Gastrocnemius medialis (tissue), 4 donors: ENCODE measurements at places on chromosomes 5 and 9. TPM values are rescaled to one million over a fixed set of nuclear protein-coding genes. Genes with fewer than 3 reads are reported as not detected.

The IFNA21 gene
- total RNA-seq = not detected

The SLC27A6 gene
- not detected for total RNA-seq

DNA sequence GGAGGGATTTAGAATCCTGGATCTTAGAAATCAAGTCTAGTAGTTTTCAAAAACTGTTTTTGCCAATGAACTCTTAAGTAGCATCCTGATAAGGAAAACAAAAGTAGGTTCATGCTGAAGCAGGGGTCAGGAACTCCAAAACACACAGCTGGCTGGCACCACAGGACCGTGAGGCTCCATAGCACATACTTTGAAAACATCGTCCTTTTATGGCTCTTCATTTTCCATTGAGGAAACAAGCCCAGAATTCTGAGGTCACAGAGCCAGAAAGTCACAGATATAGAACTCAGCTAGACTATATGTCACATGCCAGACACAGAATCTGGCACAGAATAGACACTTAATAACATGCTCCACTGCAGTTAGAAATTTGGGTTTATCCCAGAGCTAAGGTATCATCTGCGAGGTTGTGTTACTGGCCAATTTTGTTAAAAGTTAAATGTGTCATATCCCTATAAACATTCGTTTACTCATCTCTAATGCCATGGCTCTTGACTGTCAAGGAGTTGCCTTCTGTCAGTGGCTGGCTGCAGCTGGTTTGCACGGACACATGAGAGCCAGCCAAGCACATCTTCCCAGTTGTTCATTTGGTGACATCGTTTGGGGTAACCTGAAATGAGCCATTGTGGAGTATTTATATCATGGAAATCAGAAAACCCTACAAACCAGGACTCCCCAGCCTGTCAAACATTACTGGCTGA lies 58.8 kb downstream of the FAM78A start:
- no peak for DNase-seq

DNA sequence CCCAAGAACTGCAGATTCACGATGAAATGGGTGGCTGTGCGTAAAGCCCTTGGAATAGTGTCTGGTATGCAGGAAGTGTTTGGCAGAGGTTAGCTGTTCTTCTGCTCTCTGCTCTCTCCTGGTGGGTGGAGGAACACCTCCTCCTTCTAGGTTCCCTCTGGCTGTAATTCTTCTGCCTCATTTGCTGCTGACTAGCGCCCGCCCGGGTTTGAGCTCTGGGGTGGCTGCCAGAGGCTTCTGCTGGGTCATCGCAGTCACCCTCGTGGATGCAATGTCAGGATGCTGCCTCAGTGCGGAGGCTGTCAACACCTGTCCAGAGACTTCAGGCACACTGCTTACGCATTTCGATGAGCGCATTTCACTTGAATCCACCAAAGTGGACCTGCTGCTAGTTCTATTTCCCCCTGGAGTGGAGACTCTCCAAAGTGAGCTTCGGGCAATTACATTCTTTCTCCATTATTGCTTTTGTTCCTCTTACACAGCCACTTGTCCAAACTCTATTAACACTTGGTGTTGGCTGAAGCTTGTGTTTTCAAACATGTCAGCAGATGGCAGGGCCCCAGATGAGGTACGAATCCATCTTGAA lies 11.7 kb downstream of the DOCK2 start:
- no peak for DNase-seq

The PRR16 gene
- 2.6 TPM for total RNA-seq

The KCNN2 gene
- total RNA-seq = not detected

DNA sequence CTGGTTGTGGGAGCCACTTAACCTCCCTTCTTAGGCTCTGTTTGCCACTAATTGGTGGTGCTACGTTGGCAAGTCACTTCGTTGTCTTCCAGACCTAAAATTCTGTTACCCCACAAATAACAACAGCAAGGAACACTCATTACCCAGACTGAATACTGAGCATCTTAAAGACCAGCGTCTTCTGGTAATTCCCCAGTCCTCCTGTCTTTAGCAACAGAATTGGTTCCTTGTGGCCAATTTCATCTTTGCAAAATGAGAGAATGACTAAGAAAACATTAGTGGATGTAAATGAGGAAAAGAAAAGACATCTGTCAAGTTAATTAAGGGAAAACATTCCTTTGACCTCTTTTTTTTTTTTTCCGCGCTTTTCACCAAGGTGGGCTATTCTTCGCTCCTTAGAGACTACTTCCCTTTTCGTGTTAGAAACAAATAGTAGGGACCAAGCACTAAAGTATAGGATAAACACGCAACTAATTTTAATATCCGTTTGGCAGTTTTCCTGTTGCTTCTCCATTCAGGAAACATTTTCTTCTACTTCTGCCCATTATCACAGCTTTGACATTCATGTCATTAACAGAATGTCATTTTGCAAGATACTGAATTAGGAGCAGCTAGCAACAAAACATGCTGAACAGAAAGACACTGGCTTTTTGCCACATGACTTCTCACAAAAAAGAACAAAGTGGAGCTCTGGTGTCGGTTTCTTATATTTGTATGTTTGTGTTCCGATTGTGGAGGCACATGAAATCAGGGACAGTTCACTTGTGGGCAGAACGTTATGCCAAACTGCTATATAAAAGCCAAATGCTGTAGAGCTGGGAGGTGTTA lies 154.2 kb downstream of the CD180 start:
- no peak for DNase-seq

The SOX30 gene
- not detected for total RNA-seq

The SUB1 gene
- total RNA-seq = 93.5 TPM

The ANKRD18A gene
- not detected for total RNA-seq

- no peak for DNase-seq
These were observed 16.4 kb upstream of the ZBTB34 start for GRCh38 chr9:126844085-126844484.
